ENCODE measurements at places on chromosomes 3 and 15.

DNA sequence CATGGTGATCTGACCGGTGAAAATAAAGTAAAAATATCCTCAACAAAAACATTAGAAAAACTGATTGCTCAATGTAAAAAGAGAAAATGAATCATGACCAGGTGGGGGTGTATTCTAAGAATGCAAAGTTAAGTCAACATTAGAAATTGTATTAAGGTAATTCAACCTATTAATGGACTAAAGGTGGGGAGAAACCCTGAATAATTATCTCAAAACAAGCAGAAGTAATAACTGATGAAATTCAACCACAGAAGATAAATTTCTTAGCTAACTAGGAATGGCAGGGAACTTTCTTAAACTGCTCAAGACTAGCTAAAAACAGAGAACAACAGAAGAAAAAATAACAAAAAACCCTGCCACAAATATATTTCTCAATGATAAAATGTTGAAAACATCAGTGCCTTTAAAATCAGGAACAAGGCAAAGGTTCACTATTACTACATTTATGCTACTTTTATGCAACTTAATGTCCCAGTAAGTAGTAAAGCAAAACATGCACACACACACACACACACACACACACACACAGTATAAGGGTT is 204.4 kb upstream of the THBS1 start:
- DNase-seq = no peak

GRCh38 chr3:40739971-40740370 is 215.2 kb downstream of the ZNF621 start:
- DNase-seq = no peak

DNA sequence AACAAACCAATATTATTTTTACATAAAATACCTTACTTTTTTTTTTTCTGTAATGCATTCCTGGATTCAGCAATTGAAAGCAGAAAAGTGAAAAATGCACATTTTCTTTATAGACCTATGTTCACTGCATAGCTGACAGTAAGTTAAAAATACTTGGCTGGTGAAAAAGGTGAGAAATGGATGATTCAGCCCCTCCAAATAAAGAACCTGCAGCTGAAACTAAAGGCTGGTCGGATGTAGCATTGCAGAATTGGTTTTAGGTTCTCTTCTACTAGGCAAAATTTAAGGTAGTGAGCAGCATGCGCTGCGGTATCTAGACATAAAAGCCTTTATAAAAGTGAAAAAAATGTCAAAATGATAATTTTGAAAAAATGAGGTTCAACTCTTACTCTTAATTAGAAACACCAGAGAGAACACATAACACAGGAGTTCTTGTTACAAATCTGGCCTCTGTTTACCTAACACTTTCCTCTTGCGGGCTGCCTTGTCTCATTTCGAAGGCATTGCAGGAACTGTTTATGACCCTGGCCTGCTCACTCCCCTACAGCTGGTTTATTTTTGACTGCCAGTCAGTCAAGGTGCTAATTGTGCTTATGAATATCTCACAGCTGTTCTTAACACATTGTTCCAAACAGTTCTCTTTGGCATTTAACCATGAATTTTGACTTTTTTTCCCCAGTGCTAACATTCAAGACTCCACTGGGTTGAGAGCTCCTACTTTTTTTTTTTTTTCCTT is 455.4 kb upstream of the TBL1XR1 start:
- no peak for DNase-seq

GRCh38 chr3:39191111-39191510 is 1.3 kb downstream of the XIRP1 start:
- no peak for DNase-seq

- no peak for DNase-seq
Measured at GRCh38 chr3:171568766-171569165, 108.6 kb upstream of the TNIK start.

DNA sequence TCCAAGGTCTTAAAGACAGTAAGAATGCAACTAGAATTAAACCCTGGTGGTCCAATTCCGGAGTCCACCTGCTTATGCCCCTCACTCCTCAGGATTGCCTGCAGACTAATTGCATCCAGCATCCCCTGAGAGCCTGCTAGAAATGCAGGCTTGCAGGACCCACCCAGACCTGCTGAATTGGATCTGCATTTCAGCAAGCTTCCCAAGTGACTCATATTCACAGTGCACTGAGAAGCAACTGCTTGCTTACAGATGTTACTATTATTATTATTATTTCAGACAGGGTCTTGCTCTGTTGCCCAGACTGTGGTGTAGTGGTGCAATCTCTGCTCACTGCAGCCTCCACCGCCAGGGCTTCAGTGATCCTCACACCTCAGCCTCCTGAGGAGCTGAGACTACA is 83.5 kb upstream of the VGLL4 start:
- DNase-seq = no peak

DNA sequence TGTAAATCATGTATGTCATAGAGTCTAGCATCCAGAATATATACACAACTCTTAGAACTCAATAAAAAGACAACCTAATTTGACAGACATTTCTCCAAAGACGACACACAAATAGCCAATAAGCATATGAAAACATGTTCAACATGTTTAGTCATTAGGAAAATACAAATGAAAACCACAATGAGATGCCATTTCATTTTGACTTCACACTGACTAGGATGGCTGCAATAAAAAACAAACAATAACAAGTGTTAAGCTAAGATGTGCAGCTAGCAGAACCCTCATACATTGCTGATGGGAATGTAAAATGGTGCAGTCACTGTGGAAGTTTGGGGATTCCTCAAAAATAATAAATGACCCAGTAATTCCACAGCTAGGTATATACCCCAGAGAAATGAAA is 16.4 kb downstream of the SPG11 start:
- no peak for DNase-seq

- no peak for DNase-seq
Measured at GRCh38 chr3:34150992-34151391, 352.6 kb downstream of the PDCD6IP start.

DNA sequence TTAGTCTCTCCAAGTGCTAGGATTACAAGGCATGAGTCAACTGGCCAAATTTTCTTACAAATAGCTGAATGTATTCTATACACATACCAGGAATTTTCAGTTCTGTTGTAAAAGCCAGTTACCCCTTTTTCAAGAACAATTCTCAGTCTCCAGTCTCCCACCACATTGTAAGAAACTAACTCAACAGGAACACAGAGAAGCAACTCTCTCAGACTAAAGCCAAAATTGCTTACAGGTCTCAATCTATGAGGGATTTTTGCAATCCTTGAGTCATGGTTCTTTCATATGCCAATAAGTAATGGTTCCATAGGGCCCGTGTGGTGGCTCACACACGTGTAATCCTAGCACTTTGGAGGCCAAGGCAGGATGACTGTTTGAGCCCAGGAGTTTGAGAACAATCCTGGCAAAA is 8.5 kb downstream of the IP6K2 start:
- no peak for DNase-seq

All from activated T-helper 1 cell treated with Interleukin-2 at 50 U/mL for 16 hours (primary cell).